Kidney tubule cell (primary cell): ENCODE measurements at places on chromosomes 16 and 17.
A peak's percentile ranks its signal among the peaks of the same experiment; 100 is the strongest.

GRCh38 chr16:50688867-50689266 lies 4.5 kb upstream of the NOD2 start:
- DNase-seq: no peak

DNA sequence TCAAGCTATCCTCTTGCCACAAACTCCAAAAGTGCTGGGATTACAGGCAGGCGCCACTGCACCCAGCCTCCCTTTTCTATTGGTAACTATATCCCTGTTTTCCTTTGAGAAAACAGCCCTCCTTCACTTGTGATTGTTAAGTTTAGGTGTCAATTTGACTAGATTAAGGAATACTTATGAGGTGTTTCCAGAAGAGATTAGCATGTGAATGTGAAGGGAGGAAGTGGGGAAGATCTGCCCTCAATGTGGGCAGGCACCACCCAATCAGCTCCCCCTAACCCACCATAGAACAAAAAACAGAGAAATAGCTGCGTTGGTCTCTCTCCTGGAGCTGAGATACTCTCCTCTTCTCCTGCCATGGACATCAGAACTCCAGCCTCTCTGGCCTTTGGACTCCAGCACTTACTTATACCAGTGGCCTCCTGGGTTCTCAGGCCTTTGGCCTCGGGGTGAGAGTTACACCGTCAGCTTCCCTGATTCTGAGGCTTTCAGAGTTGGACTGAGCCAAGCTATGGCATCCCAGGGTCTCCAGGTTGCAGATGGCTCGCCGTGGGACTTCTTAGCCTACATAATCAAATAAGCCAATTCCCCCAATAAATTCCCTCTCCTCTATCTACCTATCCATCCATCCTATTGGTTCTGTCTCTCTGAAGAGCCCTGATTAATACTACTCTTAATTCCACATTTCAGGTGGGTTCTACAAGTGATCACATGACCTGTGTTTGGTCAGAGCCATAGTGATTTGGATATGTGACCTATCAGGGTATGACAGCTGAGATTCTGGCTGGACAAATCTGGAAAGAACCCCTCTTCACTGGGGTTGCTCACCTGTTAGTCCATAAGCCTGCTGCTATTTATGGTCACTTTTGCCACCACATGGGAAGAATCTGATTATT lies 12.0 kb upstream of the STAT3 start:
- no peak for DNase-seq

DNA sequence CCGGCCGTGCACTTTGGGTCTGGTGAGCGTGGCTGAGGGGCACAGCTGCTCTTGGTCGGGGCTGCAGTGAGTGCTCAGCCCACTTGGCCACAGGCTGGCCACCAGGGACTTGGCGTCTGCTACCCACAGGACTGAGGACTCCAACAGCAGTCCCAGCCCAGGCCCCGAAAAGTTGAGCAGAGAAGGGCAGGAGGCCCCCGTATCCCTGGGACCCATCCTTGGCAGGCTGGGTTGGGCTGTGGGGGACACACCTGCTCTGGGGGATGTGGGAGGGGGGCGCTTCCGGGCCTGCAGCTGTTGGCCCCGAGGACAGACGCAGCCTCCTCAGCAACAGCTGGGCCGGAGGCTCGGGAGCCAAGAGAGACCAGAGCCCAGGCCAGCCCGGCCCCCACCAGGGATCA lies 19.4 kb upstream of the SSTR5 start:
- no peak for DNase-seq

DNA sequence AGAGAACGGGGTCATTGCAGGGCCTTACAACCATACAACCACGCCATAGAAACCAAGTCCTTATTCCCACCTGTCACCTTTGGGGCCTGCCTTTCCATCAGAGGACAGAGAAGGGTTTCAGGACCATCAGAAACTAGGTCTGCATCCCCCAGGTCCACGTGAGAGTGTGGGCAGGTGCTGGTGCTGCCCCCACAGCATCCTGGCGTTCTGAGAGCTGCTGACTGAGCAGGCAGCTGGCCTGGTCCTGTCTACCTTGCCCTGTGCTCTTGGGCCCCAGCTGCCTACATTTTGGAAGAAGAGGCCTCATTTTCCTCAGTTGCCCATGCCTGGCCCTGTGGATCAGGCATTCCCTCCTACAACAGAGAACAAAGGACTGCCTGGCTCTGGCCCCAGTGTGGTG lies 21.6 kb downstream of the ZNF276 start:
- no peak for DNase-seq

GRCh38 chr16:62445909-62446308 lies 409.7 kb upstream of the CDH8 start:
- DNase-seq: no peak

- no peak for DNase-seq
Measured at GRCh38 chr17:82474223-82475010, 15.9 kb downstream of the NARF start.

DNA sequence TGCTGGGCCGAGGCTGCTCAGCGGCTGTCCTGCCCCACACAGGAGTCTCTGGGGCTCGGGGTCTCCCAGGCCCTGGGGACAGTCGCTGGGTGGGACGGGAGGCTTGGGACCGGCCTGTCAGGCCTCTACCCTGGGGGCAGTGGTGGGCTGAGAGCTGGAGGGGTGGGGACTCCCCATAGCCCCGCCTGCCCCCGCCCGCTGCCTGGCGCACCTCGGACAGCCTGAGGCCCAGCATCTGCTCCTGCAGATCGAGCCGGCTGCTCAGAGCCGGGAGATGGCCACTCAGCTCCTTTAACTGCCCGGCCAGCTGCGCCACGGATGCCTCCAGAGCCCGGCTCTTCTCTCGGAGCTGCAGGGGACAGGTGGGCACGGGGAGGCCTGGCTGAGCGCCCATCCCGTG lies 6.7 kb downstream of the PERCC1 start:
- DNase-seq: no peak

DNA sequence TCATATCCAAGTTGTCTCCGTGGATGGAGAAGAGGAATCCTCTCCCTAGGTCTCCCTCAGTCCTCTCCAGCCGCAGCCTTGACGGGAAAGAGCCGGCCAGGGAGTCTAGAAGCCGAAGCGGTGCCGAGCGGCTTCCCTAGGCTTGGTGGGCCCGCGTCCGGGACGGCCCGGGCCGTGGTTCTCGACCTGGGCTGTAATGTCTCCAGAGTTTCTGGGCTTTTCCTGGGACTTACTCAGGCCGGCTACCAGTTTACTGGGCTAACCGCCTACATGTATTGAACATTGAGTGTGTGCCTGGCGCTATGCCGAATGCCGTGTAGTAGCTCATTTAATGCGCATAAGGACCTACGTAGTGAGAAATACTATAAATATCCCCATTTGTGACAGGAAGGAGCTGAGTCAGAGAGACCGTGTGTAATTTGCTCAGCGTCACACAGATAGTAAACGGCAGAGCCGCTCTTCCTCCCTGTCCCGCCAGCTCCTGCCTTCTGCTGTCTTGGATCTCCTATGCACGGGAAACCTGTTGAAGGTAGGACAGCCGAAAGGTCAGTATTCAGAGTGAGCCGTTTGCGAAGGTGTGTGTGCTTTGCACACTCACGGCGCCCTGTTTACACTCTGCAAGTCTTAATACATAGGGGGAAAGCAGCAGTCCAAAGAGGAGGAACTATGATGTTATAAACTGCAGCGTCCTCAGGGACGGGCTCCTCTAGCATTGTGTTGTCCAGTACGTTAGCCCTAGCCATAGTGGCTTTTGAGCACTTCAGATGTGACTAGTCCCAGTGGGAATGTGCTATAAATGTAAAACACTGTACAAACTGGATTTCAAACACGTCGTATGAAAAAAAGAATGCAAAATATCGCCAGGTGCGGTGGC lies 723 bp upstream of the SPAG5 start:
- DNase-seq: peak; percentile 84

DNA sequence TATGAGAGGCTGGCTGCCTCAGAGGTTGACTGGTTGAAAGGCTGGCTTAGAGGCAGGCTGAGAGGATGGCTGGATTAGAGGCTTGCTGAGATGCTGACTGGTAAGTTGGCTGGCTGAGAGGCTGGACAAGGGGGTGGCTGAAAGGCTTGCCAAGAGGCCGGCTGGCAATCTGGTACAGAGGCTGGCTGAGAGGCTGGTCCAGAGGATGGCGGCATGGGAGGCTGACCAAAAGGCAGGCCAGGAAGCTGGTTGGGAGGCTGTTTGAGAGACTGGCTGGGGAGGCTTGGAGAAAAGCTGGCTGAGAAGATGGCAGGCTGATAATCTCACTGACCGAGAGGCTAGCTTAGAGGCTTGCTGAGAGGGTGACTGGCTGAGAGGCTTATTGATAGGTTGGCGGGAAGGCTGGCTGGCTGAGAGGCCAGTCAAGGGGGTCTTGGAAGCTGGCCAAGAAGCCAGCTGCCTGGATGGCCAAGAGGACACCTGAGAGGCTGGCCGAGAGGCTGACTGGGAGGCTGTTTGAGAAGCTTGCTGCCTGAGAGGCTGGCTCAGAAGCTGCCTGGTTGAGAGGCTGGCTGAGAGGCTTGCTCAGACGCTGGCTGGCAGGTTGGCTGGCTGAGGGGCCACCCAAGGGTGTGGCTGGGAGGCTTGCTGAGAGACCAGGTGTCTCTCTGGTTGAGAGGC lies 34.2 kb upstream of the ACSM2B start:
- DNase-seq: no peak

GRCh38 chr17:77723071-77723908 lies 235.2 kb upstream of the TNRC6C start:
- no peak for DNase-seq

- DNase-seq: no peak
Measured at GRCh38 chr17:5730373-5730772, 146.1 kb upstream of the NLRP1 start.

DNA sequence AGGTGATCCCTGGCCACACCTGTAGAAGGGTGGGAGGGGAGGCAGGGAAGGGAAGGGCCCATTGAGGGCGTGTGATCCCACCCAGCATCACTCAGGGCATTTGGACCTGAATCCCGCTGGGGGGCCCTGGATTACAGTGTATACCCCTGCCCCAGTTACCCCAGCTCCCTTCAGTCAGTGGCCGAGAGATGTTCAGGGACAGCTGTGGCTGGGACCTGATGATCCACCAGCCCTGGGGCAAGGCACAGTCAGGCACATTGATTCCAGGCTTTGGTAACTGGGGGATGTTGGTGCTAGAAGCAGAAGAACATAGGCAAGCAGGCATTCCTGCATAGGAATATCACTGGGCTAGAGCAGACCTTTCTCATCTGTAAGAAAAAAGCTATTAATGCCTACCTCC lies 170.3 kb downstream of the FOXL1 start:
- no peak for DNase-seq

- no peak for DNase-seq
Measured at GRCh38 chr17:73101031-73101430, 8.5 kb upstream of the SLC39A11 start.

DNA sequence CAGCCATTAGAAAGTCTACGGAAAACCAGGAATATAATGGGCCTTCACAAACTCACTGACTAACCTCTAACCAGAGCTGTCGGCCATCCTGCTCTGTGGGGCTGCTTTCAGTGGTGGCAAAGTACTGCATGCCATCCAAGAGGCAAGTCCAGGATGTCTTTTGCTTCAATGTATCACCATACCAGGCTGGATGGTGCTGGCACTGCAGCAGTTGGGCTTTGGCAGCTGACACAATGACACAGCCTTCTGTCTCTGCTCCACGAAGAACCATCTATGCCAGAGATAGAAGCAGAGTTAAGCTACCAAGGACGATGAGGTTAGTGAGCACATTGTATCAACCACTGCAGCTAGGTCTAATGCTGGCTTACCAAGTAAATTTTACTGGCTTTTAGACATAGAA lies 9.7 kb upstream of the RSKR start:
- DNase-seq: no peak

DNA sequence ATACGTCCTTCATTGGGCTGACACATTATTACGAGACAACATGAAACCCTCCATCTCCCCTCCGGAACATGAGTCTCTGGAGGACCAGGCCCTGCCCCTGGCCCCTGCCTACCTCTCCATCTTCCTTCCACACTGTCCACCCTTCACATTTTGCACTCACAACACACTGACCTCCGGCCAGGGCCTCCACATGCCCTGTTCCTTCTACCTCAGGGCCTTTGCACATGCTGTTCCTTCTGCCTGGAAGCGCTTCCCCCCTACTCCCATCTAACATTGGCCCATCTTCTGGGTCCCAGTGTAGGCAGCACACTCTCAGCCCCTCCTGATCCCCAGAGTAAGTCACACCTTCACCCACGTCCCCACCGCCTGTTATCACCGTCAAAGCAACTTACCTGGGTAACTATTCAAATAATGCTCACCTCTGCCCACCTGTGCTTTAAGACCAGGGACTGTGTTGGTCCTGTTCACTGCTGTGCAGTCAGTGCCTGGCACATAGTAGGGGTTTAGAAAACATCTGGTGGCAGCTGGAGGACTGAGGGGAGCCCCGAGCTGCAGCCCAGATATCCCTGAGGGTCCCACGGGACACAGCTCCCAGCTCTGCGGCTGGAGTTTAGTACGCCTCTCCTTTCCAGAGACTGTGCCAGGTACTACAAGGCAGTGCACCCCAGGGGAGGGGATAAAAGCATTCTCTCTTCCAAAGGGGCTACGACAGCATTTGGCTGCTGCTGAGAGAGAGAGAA lies 27.2 kb downstream of the RPH3AL start:
- DNase-seq: no peak

DNA sequence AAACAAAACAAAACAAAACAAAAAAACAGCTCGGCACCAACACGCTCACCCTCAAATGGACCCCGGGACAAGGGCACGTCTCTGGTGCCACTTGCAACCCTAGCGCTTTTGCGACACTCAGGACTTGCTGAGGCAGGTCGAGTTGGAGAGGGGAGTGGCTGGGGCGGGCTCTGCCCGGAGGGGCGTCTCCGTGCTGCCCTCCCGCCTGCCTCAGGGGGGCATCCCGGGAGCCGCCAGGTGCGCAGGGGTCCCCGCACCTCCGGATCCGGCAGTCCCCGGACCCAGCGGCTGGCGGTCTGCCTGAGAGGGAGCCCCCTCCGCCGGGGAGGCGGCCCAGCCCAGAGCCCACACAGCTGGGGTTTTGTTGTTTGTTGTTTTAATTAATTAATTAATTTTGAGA lies at the start of gene SLC52A1:
Gene SLC52A1, minus strand, starts transcription at position 112 of the 400 bp plus-strand sequence. CDS start 820 bp downstream, outside the sequence.
- DNase-seq: no peak
